Kasumi-1 (cell line): ENCODE measurements at places on chromosomes 4 and X.

- no peak for DNase-seq
Observed at GRCh38 chr4:168853770-168854169, 156.3 kb downstream of the CBR4 start.

DNA sequence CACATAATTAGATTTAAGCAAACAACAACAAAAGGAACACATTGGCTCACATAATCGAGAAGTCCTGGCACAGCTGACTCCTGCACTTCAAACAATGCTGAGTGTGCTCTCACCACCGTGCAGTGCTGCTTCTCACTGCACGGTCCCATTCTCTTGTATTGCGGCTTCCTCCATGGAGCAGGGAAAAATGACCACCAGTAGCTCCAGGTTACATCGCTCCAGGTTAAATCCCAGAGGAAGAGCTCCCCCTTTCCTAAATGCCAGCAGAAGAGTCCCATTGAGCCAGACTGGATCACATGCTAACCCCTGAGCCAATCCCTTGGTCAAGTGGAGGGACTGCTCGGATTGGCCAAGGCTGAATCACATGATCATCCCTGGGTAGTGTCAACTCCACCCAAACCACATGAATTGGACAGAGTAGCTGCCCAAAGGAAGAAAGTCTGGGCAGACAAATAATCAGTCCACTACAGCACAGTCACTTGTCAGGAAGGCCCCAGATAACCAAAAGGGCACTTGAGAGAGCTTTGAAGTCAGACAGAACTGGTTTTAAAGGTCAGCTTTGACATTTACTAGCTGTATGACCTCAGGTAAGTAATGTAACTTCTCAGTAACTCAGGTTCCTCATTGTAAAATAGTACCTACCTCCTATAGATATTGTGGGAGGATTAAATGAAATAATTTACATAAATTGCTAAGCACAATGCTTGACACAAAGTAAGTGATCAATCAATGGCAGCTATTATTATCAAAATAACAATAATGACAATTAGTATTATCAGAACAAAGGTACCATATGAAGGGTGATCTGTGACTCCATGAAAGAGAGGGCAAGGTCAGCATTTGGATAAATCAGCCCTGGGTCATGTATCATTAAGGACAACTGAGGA, 14.3 kb downstream of the TEC start:
- DNase-seq = no peak

DNA sequence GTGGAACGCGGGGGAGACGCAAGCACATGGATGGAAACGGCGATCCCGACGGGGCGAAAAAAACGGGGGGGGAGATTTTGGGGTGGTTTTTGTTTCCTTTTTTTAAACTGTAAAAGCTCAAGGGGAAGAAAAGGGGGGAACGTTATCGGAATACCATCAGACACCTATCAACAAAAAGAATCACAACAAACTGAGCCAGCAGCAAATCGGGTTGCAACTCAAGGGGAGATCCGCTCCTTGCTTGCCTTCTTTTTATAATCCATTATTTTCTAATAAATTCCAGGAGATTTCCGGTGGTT, 616 bp downstream of the MAML3 start:
- DNase-seq = no peak

GRCh38 chr4:148016063-148016637, 284.3 kb downstream of the ARHGAP10 start:
- no peak for DNase-seq

DNA sequence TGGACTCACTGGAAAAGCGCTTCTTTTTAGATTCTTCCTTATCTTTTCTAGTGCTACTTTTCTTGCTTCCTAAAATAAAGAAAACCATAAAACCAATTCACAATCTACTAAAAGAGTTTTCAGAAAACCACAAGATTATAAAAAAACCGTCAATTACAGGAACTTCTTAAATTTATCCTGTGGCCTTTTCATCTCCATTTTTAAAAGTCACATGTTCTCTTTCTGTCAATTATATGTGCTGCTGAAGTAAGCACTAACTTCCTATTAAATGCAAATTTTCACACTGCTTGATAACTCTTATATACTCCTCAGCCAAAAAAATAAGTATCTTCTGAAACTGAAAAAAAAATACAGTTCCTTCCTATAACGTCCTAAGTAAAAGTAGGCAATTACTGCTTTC, 32.8 kb downstream of the CENPC start:
- peak; percentile 28 for DNase-seq

- peak; percentile 19 for DNase-seq
Observed at GRCh38 chrX:107537815-107538214, 88.4 kb downstream of the FRMPD3 start.

DNA sequence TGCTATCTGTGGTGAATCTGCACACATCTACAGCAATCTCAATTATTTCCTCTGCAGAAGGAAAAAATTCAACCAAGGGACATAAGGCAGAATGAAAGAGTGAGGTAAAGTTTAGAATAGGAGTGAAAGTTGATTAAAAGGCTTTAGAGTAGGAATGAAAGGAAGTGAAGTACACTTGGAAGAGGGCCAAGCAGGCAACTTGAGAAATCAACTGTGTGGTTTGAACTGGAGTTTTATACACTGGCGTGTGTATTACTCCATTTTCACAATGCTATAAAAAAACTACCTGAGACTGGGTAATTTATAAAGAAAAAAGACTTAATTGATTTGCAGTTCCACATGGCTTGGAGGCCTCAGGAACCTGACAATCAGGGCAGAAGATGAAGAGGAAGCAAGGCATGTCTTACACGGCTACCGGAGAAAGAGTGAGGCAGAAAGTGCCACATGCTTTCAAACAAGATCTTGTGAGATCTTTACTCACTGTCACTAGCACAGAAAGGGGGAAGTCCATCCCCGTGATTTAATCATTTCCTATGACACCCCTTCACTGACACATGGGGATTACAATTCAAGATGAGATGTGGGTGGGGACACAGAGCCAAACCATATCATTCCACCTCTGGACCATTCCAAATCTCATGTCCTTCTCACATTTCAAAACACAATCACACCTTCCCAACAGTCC, 234.8 kb downstream of the IL15 start:
- DNase-seq = no peak

- no peak for DNase-seq
Observed at GRCh38 chrX:38189431-38190250, 31.0 kb downstream of the SRPX start.

GRCh38 chrX:34503119-34503518, 154.0 kb downstream of the TMEM47 start:
- no peak for DNase-seq

DNA sequence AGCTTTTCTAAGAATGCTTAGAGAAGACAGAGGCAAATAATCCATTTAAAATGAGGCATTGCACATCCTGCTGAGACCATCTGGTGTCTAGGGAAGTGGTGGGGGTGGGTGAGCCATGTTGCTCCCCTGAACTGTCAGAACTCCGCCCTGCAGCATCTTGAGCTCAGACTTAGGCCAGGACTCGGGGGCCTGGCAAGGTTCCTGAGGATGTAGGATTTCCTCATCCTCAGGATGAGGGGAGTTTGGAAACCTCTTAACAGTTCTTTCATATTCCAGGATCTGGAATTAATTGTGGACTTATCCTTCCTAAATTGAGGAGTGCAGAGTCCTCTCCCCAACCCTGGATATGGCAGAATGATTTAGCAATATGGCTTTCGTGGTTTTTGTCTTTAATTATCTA, 6.6 kb downstream of the TLL1 start:
- no peak for DNase-seq

- no peak for DNase-seq
Observed at GRCh38 chr4:133823177-133823576, 378.4 kb downstream of the PABPC4L start.

DNA sequence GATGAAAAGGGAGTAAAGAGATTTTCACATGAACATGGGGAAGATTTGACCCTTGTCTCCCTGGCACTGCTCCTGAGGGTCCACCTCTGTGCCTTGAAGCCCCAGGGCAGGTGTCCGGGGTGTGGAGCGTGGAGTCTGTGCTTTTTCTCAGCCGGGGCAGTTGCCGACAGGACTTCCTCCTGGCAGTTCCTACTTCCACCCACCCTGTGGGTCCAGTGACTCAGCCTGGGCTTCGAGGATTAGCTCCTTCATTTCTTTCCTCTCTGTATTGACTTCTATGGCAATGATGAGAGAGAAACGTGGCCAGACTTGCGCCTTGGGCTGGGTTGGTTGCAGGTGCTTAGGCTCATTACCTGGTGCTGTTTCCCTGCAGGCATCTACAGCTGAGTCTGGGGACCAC, 35.9 kb upstream of the CLCN4 start:
- no peak for DNase-seq

- DNase-seq = no peak
Observed at GRCh38 chr4:150647008-150647407, 65.1 kb downstream of the MAB21L2 start.

DNA sequence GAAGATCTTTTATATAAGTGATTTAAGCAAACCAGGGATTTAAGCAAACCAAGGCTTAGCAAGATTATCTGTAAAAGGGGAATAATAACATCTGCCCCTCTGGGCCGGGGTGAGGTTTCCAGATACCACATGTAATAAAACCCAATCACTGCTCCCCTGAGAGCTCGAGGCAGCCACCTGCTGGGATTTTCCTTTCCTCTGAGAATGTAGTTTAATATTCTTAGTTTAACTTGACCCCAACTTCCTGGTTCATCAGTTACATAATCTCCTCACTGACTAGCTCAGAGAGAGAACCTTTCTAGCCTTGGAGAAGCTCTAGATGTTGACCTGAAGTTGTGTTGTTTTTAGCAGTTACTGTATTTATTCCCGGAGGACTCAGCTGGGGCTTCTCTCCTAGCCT, 322.4 kb downstream of the ARHGAP10 start:
- peak; percentile 49 for DNase-seq

- DNase-seq = no peak
Observed at GRCh38 chr4:48879561-48880442, 26.8 kb downstream of the OCIAD2 start.

DNA sequence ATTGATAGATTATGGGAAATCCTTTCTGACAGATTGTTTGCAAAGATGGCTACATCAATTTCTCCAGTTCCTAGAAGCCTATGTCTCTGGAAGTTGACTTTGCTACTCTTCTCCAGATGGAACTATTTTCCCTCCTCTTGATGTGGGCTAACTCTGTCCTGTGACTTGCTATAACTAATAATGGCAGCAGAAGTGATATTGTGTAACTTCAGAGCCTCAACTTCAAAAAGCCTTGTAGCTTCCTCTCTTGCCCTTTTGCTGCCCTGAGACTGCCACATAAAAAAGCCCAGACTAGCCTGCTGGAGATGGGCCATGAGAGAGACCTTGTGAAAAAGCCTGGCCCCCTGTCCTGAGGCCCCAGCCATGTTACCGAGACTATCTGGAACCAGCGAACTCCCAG, 210.7 kb upstream of the SLC7A11 start:
- no peak for DNase-seq

- no peak for DNase-seq
Observed at GRCh38 chr4:184768296-184768695, 34.4 kb upstream of the CENPU start.

GRCh38 chrX:115112411-115112810, 76.8 kb upstream of the RBMXL3 start:
- DNase-seq = no peak

DNA sequence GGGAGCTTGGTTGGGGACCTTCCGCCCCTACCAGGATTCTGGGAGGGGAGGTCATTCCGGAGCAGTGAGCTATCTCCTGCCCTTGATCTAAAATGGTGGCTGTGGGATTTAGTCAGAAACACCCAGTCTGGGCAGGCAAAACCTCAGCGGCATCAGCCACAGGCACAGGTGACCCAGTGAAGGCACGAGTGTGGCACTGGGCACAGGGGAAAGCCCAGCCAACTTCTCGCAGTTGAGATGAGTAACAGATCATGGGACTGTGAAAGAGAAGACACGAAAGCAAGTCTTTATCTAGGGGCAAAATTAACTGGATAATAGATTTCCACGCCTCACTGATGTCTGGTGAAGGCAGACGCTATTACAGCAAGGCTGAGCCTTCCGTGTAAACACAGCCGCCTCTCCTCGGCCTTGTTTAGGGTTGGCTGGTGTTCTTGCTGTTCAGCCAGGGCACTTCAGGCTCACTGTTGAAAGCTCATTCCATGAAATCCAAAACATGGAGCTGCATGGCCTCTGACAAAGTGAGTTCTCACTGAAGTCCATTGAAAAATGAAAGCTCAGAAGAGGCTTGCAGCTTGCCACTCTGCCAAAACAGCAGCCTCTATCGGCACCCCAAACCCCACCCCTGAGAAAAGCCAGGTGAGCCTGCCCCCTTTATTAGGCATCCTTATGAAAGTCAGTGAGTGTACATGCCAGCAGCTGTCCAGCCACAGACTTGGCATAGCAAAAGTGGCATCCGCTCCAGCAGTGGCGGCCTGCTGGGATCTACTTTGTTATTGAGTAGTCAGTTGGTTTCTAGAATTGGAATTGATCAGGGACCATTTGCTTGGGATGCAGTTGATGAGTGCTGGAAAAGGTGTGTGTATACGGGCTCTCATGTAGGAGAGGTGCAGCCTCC, 102.3 kb upstream of the MTM1 start:
- DNase-seq = no peak

- DNase-seq = peak; percentile 73
Observed at GRCh38 chr4:142353149-142353738, 492.9 kb downstream of the INPP4B start.

DNA sequence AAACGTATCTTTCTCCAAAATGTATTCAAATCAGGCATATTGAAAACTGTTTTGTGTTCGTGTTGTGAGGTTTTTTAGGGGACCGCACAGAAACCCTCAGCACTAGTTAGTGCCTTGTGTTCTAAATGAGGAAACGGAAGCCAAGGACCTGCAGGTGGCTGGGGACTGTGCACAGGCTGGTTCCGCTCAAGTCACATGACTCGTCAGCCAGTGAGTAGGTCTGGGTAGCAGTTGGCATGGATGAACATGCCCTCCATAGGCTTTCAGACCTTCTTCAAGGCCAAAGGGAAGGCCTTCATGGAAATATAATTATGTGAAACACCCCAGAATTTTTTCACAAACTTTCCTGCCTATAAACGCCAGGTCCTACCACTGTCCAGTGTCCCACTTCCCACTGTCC, 1.3 kb upstream of the F11 start:
- DNase-seq = no peak

DNA sequence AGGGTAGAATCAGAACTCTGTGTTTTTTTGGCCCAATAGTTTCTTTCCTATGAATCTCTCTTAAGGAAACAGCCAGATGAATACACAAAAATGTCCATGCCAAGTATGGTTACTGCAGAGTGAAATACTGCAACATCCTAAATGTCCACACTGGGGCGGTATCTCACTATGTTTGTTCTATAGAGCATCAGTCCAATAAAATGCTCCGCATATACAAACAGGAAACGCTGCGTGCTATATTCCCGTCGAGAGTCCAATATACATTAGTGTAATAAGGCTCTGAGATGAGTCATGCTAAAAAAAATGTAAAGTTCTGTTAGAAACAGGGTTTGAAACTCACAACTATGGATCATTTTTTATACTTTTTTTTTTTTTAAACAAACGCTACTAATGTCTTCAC, 72.9 kb upstream of the ENOX2 start:
- DNase-seq = peak; percentile 27
